ENCODE measurements at places on chromosomes 7 and 10.
A peak's percentile ranks its signal among the peaks of the same experiment; 100 is the strongest.

DNA sequence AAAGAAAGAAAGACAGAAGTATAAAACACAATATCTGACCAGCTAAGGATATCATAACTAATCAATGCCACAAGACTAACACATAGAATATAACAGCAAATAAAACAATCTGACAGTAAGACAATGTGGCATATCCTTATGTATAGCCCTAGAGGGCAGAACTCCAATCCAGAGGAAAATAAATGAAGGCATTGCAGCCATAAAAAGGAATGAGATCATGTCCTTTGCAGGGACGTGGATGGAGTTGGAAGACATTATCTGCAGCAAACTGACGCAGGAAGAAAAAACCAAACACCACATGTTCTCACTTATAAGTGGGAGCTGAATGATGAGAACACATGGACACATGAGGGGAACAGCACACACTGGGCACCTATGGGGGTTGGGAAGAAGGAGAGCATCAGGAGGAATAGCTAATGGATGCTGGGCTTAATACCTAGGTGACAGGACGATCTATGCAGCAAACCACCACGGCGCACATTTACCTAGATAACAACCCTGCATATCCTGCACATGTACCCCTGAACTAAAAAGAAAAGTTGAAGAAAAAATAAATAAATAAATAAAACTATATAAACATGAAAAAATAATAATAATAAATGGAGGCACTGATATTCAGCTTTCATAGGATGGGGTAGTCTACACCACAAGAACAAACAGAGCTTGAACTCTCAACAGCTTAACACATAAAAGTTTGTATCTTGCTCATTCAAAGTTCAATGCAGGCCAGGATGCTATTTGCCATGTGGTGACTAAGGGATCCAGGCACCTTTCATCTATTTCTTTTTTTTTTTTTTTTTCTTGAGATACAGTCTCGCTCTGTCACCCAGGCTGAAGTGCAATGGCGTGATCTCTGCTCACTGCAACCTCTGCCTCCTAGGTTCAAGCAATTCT is 66.1 kb upstream of the KAT6B start:
- H3K36me3 ChIP-seq = no peaks in the 10 kb centered on the region
- H3K27me3 ChIP-seq = no peaks in the 10 kb centered on the region
- no peaks in the 10 kb centered on the region for H3K4me1 ChIP-seq
- no peak overlapping the region for H3K27ac ChIP-seq

- H3K27me3 ChIP-seq = no peaks in the 10 kb centered on the region
- H3K4me3 ChIP-seq = peak overlapping the region; percentile 92
- H3K36me3 ChIP-seq = no peaks in the 10 kb centered on the region
- H3K4me1 ChIP-seq = no peaks in the 10 kb centered on the region
- peak overlapping the region; percentile 87 for H3K27ac ChIP-seq
Observed at GRCh38 chr10:5684971-5685763, 529 bp downstream of the TASOR2 start.

DNA sequence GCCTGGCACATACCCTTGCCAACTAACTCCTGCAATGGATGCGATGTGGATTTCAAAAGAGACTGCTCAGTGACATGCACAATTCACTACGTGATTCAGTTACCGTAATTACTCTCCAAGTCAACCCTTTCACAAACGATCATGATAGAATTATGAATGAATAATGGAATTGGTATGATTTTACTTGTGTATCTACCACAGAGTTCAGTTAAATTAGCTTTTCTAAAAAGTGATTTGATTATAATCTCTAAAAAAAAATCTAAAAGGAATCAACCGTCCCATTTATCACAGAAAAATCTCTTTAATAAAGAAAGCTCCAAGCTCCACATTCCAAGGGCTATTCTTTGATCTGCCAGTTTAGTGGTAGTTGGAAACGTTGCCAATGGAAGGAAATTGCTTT is 30.4 kb upstream of the RSU1 start:
- H3K27ac ChIP-seq = no peak overlapping the region
- no peaks in the 10 kb centered on the region for H3K36me3 ChIP-seq
- H3K4me3 ChIP-seq = no peak overlapping the region
- DNase-seq = peak; percentile 63
- no peaks in the 10 kb centered on the region for H3K27me3 ChIP-seq

- H3K36me3 ChIP-seq = peaks cover 2% of the 10 kb centered on the region
- peak overlapping the region; percentile 72 for H3K27ac ChIP-seq
- peaks cover 9% of the 10 kb centered on the region for H3K4me1 ChIP-seq
- DNase-seq = no peak
- peak overlapping the region; percentile 87 for H3K4me3 ChIP-seq
- H3K27me3 ChIP-seq = no peaks in the 10 kb centered on the region
Observed at GRCh38 chr7:102463841-102464576, 654 bp downstream of the ALKBH4 start.

DNA sequence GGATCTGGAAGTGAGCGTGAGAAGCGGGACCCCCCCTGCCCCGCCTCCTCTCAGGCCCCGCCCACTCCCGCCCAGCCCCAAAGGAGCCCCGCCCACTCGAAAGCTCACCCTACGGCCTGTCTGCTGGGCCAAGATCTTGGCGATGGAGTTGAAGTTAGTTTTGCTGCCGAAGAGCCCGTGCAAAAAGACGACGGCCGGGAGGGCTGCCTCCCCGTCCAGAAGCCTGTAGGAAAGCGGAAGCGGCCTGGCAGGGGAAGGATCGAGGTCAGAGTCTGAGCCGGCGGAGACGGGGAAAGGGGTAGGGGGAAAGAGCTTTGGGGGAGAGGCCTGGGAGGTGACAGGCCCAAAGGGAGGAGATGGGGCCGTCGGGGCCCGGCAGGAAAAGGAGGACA is 386 bp downstream of the ABHD11 start:
- H3K4me3 ChIP-seq = peak overlapping the region; percentile 69
- H3K36me3 ChIP-seq = peaks cover 2% of the 10 kb centered on the region
- no peaks in the 10 kb centered on the region for H3K27me3 ChIP-seq
- H3K4me1 ChIP-seq = peaks cover 8% of the 10 kb centered on the region

DNA sequence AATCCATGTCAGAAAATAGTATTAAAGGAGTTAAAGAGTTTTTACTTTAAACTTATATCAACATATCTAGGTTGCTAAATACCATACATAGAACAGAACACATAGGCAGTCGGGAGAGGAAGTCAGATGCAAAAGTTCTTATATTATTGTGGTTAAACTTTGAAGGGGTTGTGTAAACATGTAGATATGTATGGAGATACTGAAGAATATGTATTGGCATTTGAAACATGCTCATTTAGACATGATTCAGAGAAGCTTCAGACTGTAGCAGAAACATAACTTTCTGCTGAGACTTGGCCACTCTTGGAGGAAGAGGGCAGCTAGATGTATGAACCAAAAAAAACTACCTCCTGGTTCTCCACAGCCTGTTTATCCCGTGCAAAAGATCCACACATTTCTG is 103.5 kb upstream of the FERD3L start:
- DNase-seq = peak; percentile 15
- no peak overlapping the region for H3K27ac ChIP-seq
- no peaks in the 10 kb centered on the region for H3K4me1 ChIP-seq

- no peak overlapping the region for H3K4me3 ChIP-seq
- no peak for DNase-seq
- H3K36me3 ChIP-seq = no peaks in the 10 kb centered on the region
- H3K4me1 ChIP-seq = no peaks in the 10 kb centered on the region
- no peak overlapping the region for H3K27ac ChIP-seq
Observed at GRCh38 chr10:66045859-66046258, 880.0 kb upstream of the LRRTM3 start.

- no peaks in the 10 kb centered on the region for H3K27me3 ChIP-seq
- peaks cover 22% of the 10 kb centered on the region for H3K36me3 ChIP-seq
- H3K4me1 ChIP-seq = peaks cover 41% of the 10 kb centered on the region
- peak overlapping the region; percentile 94 for H3K27ac ChIP-seq
- DNase-seq = peak; percentile 24
Observed at GRCh38 chr10:62050346-62050892, 148.9 kb downstream of the ARID5B start.

DNA sequence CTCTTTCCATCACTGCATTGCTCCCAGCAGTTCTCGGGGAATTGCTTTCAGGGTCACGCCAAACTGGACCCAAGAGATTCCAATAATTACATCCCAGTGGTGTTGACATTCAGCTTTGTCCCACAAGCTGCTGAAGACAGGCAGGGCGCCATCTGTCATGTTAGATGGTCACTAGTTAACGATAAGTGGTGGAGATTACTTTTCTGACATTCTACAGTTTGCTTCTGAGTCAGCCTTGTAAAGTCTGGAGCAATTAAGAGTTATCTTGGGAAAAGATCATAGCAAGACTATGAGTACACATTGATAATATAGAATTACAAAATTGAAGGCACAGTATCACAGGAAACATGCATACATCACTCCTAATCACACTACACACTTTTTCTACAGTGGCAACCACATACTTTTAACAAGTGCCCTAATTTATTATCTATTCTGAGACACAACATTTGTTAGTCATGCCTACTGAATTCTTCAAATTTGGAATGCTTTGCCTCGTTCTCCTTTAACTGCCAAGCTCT is 41.9 kb downstream of the SEMA3C start:
- peaks cover 2% of the 10 kb centered on the region for H3K36me3 ChIP-seq
- DNase-seq = peak; percentile 27
- H3K27me3 ChIP-seq = no peaks in the 10 kb centered on the region
- no peak overlapping the region for H3K27ac ChIP-seq
- peaks cover 11% of the 10 kb centered on the region for H3K4me1 ChIP-seq

DNA sequence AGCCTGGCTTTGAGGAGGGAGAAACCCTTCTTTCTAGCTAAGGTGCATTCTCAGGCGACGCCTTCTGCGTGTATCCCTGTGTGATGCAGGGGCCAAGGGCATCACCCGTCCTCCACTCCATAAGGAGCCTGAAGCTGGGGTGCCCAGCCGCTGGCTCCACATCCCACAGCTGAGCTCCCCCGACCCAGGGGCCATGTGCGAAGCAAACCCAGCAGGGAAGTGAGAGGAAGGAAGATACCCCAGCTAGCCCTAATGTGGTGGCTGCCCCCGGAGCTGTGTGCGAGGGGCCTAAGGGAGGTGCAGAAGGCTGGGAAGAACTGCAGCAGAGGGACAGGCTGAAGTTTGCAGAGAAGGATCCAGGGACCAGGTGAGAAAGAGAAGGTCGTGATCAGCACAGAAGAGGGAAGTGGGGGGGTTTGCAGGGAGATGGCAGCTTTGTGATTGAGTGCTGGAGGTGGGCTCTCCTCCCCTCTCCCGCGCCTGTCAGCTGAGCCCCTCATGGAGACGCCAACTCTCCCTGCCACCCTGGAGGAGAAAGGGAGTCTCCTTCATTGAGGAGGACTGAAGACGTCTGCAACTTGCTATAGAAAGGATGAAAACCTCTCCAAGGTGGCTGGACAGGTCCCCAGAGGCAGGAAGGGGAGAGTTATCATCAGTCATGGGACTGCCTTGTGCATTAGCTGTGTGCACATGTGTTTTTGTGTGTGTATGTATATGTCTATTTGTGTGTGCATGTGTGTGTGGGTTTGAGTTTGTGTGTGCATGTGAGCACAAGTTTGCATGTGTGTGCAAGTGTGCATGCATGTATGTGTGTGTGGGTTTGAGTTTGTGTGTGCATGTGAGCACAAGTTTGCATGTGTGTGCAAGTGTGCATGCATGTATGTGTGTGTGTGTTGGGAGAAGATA is 3.5 kb upstream of the CALML5 start:
- no peak for DNase-seq
- H3K27ac ChIP-seq = no peak overlapping the region
- no peaks in the 10 kb centered on the region for H3K36me3 ChIP-seq
- peaks cover 18% of the 10 kb centered on the region for H3K27me3 ChIP-seq
- no peak overlapping the region for H3K4me3 ChIP-seq

DNA sequence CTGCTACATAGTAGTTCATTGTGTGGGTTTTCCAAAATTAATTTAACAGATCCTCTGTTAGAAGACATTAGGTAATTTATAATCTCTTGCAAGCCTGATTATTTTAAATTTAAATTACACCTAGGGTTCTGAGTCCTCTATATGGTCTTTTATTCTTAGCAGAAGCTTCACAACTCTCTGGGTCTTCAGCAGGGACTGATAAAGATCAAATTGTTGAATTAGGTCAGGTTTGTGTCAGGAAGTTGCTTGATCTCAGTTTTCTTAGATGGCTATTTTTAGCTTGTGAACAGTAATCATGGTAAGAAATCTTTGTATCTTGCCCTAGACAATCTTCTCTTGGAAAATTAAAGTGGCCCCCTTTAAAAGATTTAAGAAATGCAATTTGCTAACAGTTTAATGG is 183.1 kb upstream of the HDAC9 start:
- DNase-seq = no peak
- no peaks in the 10 kb centered on the region for H3K36me3 ChIP-seq
- no peak overlapping the region for H3K27ac ChIP-seq
- no peak overlapping the region for H3K4me3 ChIP-seq
- no peaks in the 10 kb centered on the region for H3K27me3 ChIP-seq
- no peaks in the 10 kb centered on the region for H3K4me1 ChIP-seq

DNA sequence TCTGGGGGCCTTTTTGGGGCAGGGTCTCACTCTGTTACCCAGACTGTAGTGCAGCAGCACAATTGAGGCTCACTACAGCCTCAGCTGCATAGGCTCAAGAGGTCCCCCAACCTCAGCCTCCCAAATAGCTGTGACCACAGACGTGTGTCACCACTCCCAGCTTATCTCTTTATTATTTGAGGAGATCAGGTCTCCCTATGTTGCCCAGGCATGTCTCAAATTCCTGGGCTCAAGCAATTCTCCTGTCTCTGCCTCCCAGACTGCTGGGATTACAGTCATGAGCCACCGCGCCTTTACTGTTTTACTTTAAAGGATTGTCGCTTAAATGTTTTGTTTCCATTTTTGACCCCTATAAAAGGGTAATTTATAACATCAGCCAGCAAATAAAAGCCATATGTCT is 502.6 kb upstream of the AUTS2 start:
- no peaks in the 10 kb centered on the region for H3K36me3 ChIP-seq
- peak; percentile 39 for DNase-seq
- H3K4me3 ChIP-seq = no peak overlapping the region
- no peaks in the 10 kb centered on the region for H3K4me1 ChIP-seq
- no peaks in the 10 kb centered on the region for H3K27me3 ChIP-seq

- H3K4me3 ChIP-seq = no peak overlapping the region
- H3K27ac ChIP-seq = no peak overlapping the region
- H3K27me3 ChIP-seq = no peaks in the 10 kb centered on the region
- no peak for DNase-seq
Observed at GRCh38 chr10:123751342-123752134, 85.4 kb downstream of the GPR26 start.

DNA sequence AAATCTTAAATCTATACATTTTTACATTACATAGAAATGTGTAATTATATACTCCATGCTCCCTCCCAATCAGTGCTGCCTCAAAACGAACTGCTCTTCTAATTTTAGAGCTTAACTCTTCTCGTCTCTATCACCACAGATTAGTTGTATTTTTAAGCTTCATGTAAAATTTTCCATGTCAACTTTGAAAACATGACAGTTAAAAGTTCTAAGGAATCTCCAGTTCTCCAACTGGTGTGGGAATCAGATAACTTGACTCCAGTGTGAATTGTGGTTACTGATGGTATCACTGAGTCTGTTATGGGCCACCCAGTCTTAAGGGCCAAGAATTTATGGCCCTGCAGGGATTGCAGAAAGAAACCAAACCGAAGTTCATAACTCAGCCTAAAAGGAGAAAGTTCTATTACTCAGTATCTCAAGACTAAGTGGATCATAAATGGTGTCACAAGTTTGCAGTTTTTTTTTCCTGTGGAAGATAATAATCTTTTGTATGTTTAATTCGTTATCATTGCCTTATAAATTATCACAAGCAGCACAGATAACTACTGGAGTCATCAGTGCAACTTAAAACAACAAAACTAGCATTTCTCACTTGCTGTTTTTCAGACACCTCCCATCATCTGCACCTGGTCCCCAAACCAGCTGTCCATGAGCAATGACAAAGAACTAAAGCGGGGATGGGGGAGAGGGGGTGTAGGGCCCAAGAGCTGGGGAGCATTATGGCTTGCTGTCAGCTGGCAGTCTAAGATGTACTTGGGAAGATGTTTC is 31.5 kb upstream of the KMT2E start:
- H3K4me3 ChIP-seq = peak overlapping the region; percentile 77
- peaks cover 51% of the 10 kb centered on the region for H3K4me1 ChIP-seq
- H3K36me3 ChIP-seq = no peaks in the 10 kb centered on the region
- peak overlapping the region; percentile 99 for H3K27ac ChIP-seq
- H3K27me3 ChIP-seq = no peaks in the 10 kb centered on the region
- DNase-seq = peak; percentile 54

Measured in fibroblast of lung (primary cell).